ENCODE measurements at places on chromosomes 3 and 15.

- no peak for DNase-seq
Measured at GRCh38 chr15:101018450-101018849, 99.3 kb downstream of the LRRK1 start.

DNA sequence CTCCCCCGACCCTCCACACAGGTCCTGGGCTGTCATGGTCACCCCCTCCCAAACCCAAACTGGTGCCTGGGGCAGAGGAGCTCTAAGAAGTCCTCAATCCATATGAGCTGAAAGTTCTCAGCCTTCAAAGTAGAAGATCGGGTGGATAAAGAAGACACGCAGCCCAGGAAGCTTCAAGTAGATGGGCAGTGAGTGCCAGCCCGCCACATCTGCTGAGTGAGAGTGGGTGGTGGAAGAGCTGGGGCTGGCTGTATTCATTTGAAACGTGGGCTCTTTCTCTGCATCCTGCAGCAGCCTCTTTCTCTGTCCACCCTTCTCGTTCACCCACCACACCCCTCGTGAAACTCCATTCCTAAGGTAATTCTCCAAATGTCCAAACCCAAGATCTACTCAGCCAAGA lies 363.8 kb upstream of the ICE2 start:
- DNase-seq, result no peak

- no peak for DNase-seq
Measured at GRCh38 chr15:95295363-95295762, 1035.1 kb upstream of the NR2F2 start.

DNA sequence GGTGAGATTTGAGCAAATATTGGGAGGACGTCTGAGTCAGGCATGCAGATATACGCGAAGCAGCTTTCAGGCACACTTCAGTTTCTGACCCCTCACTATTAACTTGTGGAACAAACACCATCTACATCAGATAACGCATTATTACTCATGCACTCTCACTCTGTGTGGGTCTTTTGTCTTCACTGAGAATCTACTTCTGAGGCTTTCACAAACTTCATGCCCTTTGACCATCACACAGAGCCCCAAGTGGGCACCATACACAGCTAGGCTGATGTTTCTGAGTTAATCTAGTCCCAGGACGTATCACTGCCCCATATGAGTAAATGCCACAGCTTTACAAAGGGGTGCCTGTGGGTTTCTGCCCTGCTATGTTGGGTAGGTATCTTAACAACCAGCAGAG lies 39.6 kb upstream of the IP6K2 start:
- DNase-seq, result no peak

DNA sequence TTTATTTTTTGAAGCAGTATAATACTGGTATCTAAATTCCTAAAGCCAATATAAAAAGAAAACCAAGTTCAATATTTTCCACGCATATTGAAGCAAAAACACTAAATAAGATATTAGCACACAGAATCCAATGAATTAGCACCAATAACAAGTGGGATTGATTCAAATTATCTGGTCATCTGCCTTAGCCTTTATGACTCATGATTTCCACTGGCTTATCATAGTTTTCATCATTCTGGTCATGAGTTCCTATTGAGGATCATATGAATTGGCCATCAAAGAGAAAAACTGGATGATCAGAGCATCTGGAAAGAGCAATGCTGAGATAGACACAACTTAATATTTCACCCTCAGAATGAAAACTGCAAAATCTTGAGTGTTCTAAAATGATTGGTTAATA lies 809.9 kb downstream of the MCTP2 start:
- DNase-seq, result no peak

DNA sequence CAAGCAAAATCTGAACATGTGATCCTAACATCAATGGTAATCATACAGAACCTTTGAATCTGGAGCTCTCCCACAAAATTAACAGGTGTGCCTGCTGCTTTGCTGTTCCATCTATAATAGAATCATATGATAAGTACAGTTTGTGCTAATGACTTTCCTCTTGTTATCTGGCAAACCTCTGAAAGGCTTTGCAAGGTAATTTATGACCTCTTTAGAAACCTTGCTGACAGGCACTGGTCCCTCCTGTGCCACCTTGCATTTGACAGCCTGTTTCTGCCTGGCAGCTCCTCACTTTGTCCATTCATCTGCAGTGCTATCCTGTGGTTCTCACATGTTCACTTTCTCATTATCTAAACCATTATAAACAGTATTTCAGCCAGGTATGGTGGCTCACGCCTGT lies 10.2 kb upstream of the HTR3C start:
- no peak for DNase-seq

- no peak for DNase-seq
Measured at GRCh38 chr15:41337631-41338522, 5.2 kb downstream of the NUSAP1 start.

- no peak for DNase-seq
Measured at GRCh38 chr3:151935446-151935845, 62.0 kb downstream of the SUCNR1 start.

- DNase-seq, result no peak
Measured at GRCh38 chr3:113575206-113575605, 42.9 kb downstream of the SIDT1 start.

DNA sequence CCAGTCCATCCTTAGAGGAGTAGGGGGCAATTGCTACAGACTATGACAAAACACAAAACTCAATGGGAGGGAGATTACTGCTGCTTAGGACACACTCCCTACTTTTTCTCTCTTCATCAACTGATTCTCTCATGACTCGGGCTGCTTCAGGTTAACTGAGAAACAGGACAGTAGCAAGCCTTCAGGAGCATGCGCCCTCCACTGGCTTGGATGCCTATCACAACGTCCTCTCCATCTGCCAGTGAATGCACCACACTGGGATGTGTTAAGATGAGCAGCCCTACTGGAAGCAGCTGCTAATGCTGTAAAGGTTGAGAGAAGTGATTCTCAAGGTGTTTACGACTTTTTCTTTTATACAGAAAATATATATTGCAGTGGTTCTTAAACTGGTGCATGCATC lies 542.3 kb downstream of the EDEM1 start:
- no peak for DNase-seq

GRCh38 chr3:189699885-189700284 lies 68.7 kb downstream of the TP63 start:
- DNase-seq, result no peak

- no peak for DNase-seq
Measured at GRCh38 chr3:45715945-45716344, 26.7 kb downstream of the SACM1L start.

- DNase-seq, result no peak
Measured at GRCh38 chr15:100394736-100395440, 53.1 kb upstream of the ADAMTS17 start.

Data from CD4-positive, alpha-beta T cell treated with Interleukin-17A for 1 hour (primary cell).